ENCODE measurements at places on chromosomes 4 and X.

GRCh38 chr4:83125738-83126141, 11.2 kb upstream of the PLAC8 start:
- no peak for DNase-seq

GRCh38 chrX:111264385-111264784, 5.9 kb downstream of the CAPN6 start:
- no peak for DNase-seq

- no peak for DNase-seq
These were observed 62.5 kb downstream of the MGST2 start for GRCh38 chr4:139728146-139728545.

DNA sequence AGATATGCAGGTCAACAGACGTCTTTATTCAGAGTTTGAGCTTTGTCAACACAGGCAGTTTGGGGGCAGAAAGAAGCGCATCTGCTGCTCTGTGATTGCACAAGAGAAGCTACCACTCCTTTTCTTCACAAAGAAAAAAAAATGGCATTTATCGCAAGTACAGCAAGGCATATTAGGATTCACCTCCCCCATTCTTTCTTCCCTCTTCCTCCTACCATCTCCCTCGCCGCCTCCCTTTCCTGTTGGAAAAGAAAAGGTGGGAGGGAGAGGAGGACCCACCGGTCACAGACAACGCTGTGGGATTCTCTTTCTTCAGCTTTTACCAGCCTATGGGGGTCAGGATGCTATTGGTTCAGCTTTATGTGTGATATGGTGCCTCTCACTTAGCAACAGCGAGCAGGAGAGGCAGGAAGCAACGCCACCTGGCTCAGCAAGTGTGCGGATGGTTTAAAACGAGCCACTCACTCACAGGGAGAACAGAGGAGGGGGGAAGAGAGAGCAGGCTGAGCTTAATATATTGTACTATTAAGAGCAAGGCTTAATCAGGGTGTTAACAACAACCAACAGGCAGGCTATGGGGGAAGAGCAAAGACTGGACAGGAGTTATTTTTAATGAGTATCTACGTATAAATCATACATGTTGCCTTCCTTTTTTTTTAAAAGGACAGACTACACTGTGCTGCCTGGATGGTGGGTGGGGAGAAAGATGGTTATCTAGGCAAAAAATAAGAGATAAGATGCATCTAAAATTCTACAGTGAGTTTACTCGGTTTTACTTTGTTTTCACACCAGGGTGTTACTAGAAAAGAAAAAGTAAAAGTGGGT, 104.7 kb downstream of the MAML3 start:
- no peak for DNase-seq

- DNase-seq, result no peak
These were observed 17.8 kb downstream of the IGSF1 start for GRCh38 chrX:131271274-131271673.
